ENCODE measurements at places on chromosomes 4 and X.

- no peak for DNase-seq
These were observed 9.7 kb downstream of the PPEF2 start for GRCh38 chr4:75892508-75892907.

DNA sequence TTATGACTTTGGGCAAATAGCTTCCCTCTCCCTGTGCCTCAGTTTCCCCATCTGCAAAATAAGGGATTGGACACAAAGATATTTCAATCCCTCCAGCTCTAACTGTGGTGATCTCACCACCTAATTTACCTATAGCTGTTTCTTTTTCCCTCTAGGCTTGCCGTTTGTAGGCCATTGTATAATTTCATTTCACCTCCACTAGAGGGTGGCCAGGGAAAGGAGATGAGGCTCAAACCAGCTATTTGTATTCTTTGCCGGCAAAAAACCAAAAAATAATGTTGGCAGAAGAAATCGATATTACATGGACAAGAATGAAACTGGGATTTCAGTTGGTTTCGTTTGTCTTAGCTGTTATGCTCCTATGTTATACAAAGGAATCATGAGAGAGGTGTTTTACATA, 36.1 kb upstream of the DOCK11 start:
- no peak for DNase-seq

DNA sequence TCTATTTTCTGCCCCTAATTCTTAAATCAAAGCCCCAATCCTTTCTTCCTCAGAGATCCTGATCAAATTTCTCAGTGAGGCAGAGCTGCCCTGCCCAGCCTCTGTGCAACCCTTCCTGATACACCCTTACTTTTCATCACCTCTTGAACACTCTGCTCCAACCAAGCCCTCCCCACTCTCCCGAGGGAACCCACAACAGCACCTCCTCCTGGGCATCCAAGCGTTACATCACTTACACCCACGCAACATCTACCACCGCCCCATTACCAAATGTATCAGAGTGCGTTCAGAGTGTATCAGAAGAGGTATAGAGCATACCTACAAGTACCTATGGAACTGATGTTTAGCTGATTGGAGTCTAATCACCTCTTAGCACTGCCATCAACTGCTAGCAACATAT, 186.5 kb downstream of the RAP1GDS1 start:
- DNase-seq, result no peak

DNA sequence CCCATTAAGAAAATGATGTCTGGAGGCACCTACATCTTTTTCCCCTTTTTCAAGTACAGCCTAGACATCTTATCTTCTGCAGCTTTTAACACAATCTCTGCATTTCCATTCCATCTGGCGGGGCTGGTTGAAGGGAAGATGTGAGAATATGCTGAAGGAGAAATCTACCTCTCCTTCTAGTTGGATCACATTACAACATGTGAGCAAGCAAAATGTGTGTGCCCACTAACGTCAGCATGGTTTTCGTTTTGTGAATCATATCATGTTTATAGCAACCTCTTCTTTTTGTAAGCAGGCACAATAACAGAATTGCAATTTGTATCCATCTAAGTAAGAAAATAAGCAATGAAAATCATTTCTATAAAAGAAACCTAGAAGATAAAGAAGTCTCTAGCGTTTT, 28.9 kb upstream of the MID1 start:
- DNase-seq, result no peak

GRCh38 chr4:1364748-1365147, 17.7 kb downstream of the UVSSA start:
- no peak for DNase-seq
